ENCODE measurements at places on chromosomes 1 and 21.

DNA sequence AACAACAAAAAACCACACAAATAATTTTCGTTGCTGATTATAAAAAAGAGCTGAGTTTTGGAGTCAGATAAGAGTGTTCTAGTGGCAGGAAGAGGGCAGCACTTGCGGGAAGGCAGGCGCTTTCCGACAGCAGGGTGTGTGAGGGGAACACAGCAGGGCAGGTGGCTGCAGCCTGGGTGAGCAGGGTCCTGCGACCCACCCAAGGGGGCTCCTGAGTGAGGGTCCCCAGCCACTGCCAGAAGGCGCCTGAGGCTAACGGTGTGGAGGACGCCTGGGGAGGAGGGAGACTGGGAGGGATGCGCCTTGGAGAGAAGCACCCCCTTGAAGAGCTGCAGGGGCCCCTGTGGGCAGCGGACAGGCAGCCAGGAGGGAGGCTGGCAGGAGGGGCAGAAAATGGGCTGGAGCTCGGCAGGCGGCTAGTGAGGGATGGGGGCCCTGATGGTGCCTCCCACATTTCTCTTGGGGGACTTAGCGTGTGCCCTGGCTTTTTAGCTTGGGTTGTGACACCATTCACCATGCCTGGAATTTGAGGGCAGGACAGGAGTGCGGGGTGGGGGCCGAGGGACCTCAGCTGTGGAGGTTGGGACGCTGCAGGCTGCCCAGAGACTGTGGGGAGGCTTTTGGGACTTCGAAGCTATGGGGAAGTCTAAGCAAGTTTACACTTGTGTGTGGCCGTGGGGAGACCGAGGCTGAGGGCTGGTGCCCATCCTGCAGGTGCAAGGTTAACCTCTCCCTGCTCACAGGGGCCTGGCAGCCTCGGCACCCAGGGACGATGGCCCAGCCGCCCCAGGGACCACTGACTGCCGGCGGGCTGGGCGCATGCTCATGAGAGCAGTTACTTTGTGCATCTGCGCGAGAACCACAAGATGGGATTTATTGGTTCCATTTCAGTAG, 111.4 kb downstream of the SIK1 start:
- DNase-seq, result peak; percentile 72

- no peak for DNase-seq
These were observed 27.8 kb upstream of the GPR153 start for GRCh38 chr1:6288665-6289064.

- no peak for DNase-seq
These were observed 1678.1 kb downstream of the KCNT2 start for GRCh38 chr1:194930132-194930531.

- DNase-seq, result no peak
These were observed 99.8 kb downstream of the INTS7 start for GRCh38 chr1:211935448-211935970.

DNA sequence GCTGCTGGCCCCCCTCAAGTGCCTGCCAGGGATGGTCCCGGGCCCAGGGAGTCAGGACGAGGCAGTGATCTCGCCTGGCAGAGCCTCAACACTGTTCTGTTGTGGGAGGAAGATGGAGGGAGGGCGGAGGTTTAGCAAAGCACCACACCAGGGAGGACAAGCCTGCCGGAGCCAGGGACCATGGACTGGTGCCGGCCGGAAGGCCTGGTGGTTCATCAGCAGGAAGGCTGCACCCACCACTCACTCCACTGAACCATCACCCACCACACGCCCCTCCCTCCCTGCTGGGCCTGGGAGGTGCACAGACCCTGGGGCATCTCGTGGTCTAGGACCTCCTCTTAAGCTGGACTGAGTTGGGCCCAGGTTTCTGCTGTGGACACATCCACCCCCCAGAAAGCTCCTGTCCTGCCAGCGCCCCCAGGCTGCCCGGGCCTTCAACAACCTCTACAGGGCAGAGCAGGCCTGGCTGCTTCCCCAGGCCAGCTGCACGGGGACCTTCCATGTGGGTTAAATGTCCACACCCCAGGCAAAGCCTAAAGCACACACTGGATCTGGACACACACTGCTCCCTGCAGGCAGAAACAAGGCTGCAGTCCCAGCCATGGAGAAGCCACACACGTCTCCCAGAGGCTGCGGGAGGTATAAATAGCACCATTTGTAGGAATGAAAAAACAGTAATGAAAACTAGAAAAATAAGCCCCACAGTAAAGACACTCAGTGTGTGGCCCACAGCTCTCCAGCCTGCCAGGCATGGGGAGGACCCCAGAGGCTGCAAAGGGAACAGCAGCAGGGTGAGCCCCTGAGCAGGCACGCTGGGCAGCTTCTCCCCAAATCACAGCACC, 10.4 kb upstream of the TMEM240 start:
- DNase-seq, result no peak

- DNase-seq, result no peak
These were observed 132.7 kb downstream of the PLPP3 start for GRCh38 chr1:56446531-56447098.

DNA sequence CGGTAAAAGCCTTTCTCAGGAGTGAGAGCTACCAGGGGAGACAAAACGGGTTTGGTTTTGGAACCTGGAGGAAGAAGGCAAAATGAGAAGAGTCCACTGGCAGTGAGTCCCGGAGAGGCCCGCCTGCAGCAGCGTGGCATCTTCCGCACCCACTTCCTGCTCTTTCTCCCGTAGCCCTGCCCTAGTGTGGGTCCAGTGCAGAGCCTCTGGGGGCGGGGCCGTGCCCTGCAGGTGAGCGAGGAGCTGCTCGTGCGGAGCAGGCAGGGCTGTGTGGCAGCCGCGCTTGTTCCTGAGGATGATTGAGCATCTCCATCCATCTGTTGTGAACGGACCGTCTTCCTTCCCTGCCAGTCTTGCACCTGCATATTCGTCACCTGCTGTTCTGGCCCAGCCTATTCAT, 66.5 kb downstream of the PEX14 start:
- no peak for DNase-seq

GRCh38 chr1:1135339-1136136, 19.6 kb upstream of the C1orf159 start:
- no peak for DNase-seq

- no peak for DNase-seq
These were observed 14.5 kb upstream of the COG2 start for GRCh38 chr1:230627767-230628166.

DNA sequence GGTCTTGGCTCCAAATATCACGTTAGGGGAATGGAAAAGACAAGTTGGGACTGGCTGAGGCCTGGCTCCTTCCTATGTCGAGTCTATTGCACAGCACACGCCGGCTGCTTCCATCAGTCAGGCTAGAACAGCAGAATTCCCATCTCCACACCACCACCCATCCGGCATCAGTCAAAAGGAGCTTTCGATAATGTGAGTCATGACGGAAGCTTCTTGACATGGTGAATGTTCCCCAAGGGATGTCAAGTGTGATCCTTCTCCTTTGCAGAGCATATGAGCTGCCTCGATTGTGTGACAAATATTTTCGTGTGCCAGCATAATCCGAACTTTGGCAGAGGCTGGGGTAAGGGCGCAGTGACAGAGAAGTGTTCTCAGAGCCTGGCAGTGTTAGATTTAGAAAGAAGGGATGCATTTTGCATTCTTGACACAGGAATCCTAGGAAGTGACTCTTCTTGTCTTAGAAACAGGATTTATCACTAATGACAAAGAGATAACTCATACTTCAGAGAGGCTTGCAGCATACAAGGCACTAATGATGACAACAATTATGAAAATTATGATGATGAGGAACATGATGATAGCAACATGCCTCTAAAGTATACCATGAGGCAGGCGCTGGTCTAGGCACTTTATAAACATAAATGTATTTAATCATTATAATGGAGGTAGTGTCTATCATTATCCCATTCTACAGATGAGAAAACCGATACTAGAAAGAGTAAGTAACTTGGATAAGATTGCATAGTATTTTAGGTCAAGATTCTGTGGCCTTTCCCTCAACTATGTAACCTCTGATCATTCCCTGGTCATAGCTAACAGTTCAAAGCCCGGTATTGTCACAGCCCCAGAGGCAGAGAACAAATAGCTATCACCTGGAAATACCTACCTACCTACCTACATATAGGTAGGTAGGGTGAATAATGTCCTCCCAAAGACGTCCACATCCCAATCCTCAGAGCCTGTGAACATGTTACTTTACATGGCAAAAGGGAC, 135.0 kb downstream of the KCNJ6 start:
- DNase-seq, result no peak

DNA sequence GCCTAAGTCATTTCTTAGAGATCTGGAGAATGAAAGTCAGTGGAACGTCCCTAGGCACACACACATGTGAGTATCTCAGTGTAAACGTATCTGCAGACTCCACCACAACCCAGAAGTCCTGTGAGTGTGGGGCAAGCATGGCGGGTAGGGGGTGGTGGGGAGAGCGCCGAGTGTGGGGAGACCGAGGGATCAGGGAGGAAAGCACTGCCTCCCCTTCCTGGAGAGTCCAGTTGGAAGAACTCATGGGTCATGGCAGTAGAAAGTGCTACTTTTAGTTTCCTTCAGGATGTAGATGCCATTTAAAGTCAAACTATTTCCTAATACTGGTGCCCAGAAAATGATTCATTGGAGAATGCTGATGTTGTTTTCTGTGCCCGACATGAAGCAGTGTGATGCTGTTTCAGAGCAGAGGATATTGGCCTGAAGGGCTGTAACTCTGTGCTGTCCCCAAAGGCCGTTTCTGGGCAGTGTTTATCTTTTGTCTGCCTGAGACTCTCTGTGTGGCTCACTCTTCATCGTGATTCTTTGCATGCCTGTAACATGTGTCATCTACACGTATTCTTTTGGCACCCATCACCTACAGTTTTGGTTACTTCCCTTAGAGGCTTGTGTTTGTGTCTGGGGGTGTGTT, 45.7 kb upstream of the TSPAN2 start:
- no peak for DNase-seq

DNA sequence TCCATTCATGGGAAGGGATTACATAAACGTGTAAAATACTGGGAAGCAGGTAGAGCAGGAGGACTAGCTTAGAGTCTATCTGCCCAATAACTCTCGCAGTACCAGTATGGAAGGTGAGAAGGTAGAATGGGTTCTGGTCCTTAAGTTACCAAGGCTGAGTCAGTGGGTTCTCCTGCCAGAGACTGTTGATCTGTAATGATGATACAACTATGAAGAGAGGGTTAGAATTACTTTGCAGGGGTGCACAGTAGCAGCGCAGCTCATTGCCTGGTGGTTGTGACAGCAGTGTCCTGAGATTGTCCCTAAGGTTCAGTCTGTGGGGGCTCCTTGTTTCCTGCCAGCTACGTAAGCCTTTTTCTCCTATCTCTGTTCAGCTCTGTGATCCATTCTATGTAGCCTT, 2.5 kb upstream of the MAST2 start:
- no peak for DNase-seq

DNA sequence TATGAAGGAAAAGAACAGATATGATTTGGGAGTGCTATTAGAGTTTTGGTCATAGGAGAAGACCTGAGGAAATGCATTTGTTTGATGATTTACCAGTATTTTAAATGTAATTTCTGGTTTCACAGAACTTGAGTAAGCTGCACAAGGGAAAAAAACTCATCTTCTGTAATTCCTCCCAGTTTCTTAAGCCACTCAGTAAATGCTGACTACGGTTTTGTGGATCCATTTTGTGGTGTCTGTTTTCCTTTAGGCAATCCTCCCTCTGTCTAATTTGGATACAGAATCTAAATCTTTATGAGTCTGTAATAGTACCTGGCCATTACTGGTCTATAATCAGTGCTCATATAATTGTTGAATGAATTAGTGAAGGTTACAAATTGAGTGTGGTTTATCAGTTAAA, 72.0 kb downstream of the OLFML2B start:
- DNase-seq, result no peak

- no peak for DNase-seq
These were observed 35.0 kb downstream of the TMCC2 start for GRCh38 chr1:205262731-205263171.

GRCh38 chr1:46657775-46658174, 10.4 kb downstream of the ATPAF1 start:
- no peak for DNase-seq

- no peak for DNase-seq
These were observed 45.2 kb upstream of the LYST start for GRCh38 chr1:235911876-235912275.

DNA sequence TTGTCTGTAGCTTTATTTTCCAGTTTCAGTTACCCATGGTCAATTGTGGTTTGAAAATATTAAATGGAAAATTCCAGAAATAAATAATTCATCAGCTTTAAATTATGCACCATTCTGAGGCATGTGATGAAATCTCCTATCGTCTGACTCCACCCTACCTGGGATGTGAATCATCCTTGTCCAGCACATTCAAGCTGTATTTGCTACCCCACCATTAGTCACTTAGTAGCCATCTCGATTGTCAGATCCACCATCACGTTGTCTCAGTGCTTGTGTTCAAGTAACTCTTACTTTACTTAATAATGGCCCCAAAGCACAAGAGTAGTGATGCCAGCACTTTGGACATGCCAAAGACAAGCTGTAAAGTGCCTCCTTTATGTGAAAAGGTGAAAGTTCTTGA, 4.0 kb downstream of the STPG1 start:
- DNase-seq, result no peak

DNA sequence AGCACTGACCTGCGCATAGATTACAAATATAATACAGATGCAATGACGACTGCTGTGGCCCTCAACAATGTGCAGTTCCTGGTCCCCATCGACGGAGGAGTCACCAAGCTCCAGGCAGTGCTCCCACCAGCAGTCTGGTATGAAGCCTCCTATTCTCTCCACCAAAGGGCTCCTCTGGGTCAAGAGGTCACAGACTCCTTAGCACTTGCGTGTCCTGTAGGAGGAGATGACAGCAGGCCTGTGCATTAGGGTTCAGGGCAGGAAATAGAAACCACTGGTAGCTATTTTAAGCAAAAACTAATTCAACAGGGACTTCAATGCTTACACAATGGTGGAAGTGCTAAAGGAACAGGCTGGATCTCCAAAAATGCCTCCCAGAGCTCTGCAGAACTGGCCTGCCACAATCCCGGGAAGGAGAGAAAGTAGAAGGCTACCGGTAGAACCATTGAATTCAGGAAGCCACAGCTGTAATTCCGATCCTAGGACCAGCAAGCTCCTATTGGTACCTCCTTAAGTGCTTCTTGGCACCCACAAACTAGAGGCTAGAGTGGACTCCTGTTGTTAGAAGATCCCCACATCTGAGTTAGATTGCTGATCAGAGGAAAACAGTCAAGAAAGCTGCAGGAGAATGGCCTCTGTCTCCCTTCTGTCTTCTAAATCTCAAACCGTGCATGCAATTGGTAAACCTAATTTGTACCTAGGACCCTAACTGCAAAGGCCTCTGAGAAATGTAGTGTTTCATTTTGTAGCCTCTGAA, 12.7 kb upstream of the DYNLT5 start:
- no peak for DNase-seq

DNA sequence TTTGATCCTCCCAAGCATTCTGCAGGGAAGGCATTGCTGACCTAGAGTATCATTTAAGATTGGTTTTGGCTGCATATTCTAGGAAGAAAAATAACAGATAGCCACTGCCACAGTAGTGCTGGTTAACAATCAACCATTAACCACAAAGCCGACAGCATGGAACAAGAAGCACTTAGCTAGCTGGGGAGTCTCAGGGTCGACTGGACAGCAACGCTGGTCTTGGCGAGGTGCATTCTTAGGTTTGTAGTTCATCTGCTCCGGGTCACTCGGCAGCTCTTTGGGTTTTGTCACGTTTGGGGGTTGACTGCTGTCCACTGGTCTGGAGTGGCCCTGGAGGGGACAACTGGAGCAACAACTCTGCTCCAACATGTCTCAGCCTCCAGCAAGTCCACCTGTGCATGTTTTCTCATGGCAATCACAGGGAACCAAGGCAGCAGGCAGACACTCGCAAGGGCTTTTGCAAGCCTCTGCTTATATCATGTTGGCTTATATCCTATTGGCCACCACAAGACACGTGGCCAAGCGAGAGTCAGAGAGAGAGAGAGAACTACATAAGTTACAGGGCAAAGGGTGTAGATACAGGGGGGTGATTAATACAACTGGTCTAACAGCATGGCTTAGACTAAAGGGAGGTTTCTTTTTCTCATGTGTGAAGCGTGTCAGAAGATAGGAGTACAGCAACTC, 99.5 kb downstream of the LACTBL1 start:
- no peak for DNase-seq
